Mammary microvascular endothelial cell (primary cell): ENCODE measurements at places on chromosomes 7 and 10. TPM values are rescaled to one million over a fixed set of nuclear protein-coding genes. Genes with fewer than 3 reads are reported as not detected.

Gene AKR1B1
- total RNA-seq: 90.6 and 98.5 TPM in 2 replicates

Gene MACC1
- total RNA-seq: not detected in 2 replicates

Gene NEUROG3
- total RNA-seq: not detected in 2 replicates

Gene CHN2
- 0.67 and 2.7 TPM in 2 replicates for total RNA-seq

Gene FANK1
- total RNA-seq: 0.54 and 1.9 TPM in 2 replicates

Gene STAG3
- 0.10 and 0.13 TPM in 2 replicates for total RNA-seq

Gene PLXNA4
- total RNA-seq: 2.2 and 3.7 TPM in 2 replicates

Gene TFR2
- under 0.01 and 0.44 TPM in 2 replicates for total RNA-seq

Gene PRLHR
- not detected in 2 replicates for total RNA-seq

Gene ADAP1
- 0.44 and 5.9 TPM in 2 replicates for total RNA-seq

Gene CADPS2
- 32.0 and 35.9 TPM in 2 replicates for total RNA-seq

Gene ZNF783
- total RNA-seq: 5.1 and 6.2 TPM in 2 replicates
